Ovary (tissue), 10 donors: ENCODE measurements at places on chromosomes 2 and 18. TPM values are rescaled to one million over a fixed set of nuclear protein-coding genes. Genes with fewer than 3 reads are reported as not detected.
A peak's percentile ranks its signal among the peaks of the same experiment; 100 is the strongest.

Gene C2orf66
- not detected for total RNA-seq

Gene TMEM200C
- 0.77 TPM for total RNA-seq

Gene ST8SIA3
- total RNA-seq: not detected

Gene AP1S3
- 1.0 TPM for total RNA-seq

Gene CAPN13
- 2.5 TPM for total RNA-seq

- H3K4me3 ChIP-seq: no peak overlapping the region
- no peaks in the 10 kb centered on the region for H3K27me3 ChIP-seq
- no peak overlapping the region for H3K27ac ChIP-seq
- H3K4me1 ChIP-seq: peaks cover 3% of the 10 kb centered on the region
- no peaks in the 10 kb centered on the region for H3K36me3 ChIP-seq
These were observed 120.8 kb downstream of the GLI2 start for GRCh38 chr2:120856421-120856862.

GRCh38 chr2:96260387-96261260 is 5.2 kb downstream of the TMEM127 start:
- H3K27me3 ChIP-seq: no peaks in the 10 kb centered on the region
- peaks cover 26% of the 10 kb centered on the region for H3K4me1 ChIP-seq
- DNase-seq: peak; percentile 75
- peak overlapping the region; percentile 81 for H3K27ac ChIP-seq
- H3K4me3 ChIP-seq: no peak overlapping the region
- no peaks in the 10 kb centered on the region for H3K36me3 ChIP-seq

GRCh38 chr18:68865021-68865420 is 67.1 kb downstream of the CCDC102B start:
- H3K4me1 ChIP-seq: no peaks in the 10 kb centered on the region
- no peak overlapping the region for H3K27ac ChIP-seq
- no peaks in the 10 kb centered on the region for H3K36me3 ChIP-seq
- H3K4me3 ChIP-seq: no peak overlapping the region
- DNase-seq: no peak
- H3K27me3 ChIP-seq: no peaks in the 10 kb centered on the region

- H3K4me1 ChIP-seq: no peaks in the 10 kb centered on the region
- no peak for DNase-seq
- H3K4me3 ChIP-seq: no peak overlapping the region
- H3K27me3 ChIP-seq: no peaks in the 10 kb centered on the region
- H3K36me3 ChIP-seq: no peaks in the 10 kb centered on the region
These were observed 146.3 kb upstream of the TTC39C start for GRCh38 chr18:23868136-23868785.

GRCh38 chr2:210617732-210618330 is 61.4 kb downstream of the CPS1 start:
- DNase-seq: no peak
- H3K4me1 ChIP-seq: no peaks in the 10 kb centered on the region
- H3K27me3 ChIP-seq: no peaks in the 10 kb centered on the region
- H3K4me3 ChIP-seq: no peak overlapping the region
- no peak overlapping the region for H3K27ac ChIP-seq
- no peaks in the 10 kb centered on the region for H3K36me3 ChIP-seq
